ENCODE measurements at places on chromosomes 5 and 9. TPM values are rescaled to one million over a fixed set of nuclear protein-coding genes. Genes with fewer than 3 reads are reported as not detected.
A peak's percentile ranks its signal among the peaks of the same experiment; 100 is the strongest.

GRCh38 chr5:139204196-139204595 is 6.0 kb upstream of the SIL1 start:
- no peak for DNase-seq
- H3K27me3 ChIP-seq, result no peaks in the 10 kb centered on the region
- no peak overlapping the region for H3K4me3 ChIP-seq
- H3K27ac ChIP-seq, result no peak overlapping the region

GRCh38 chr9:116154334-116154975 is 864 bp downstream of the PAPPA start:
- peaks cover 14% of the 10 kb centered on the region for H3K4me1 ChIP-seq
- peak; percentile 24 for DNase-seq
- H3K36me3 ChIP-seq, result no peaks in the 10 kb centered on the region
- peak overlapping the region; percentile 28 for H3K27ac ChIP-seq
- H3K27me3 ChIP-seq, result no peaks in the 10 kb centered on the region

DNA sequence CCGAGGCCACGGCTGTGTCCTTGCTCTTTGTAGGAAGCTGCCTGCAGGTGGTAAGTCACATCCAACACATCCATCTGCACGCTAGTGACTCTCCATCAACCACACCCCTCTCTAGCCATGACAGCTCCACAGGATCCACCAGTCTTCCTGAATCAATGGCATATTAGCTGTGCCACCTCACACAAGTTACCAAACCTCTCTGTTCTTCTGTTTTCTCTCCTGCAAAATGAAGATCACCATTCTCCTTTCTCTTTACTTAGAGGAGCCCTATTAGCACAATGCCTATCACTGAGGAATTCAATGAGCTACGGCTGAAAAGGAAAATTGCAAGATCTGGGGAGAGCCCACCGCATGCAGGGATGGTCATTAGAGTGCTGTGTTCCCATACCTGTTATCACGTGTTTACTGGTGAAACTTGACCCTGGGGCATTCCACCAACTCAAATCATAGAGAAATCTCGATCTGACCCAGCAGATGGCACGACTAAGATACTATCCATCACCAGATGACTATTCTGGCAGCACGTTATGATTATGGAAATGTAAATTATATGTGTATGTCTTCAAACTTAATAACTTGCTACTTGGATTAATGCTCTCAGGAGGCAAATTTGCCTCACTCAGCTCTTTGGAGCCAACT is 20.9 kb downstream of the WHRN start:
- H3K27ac ChIP-seq, result no peak overlapping the region
- H3K36me3 ChIP-seq, result no peaks in the 10 kb centered on the region
- H3K4me1 ChIP-seq, result no peaks in the 10 kb centered on the region
- H3K4me3 ChIP-seq, result no peak overlapping the region
- no peaks in the 10 kb centered on the region for H3K27me3 ChIP-seq

- DNase-seq, result peak; percentile 87
- H3K4me3 ChIP-seq, result no peak overlapping the region
- no peaks in the 10 kb centered on the region for H3K36me3 ChIP-seq
- H3K4me1 ChIP-seq, result peaks cover 22% of the 10 kb centered on the region
Observed at GRCh38 chr9:18393340-18394130, 80.4 kb upstream of the ADAMTSL1 start.

GRCh38 chr9:93674580-93675335 is 98.4 kb downstream of the PHF2 start:
- no peaks in the 10 kb centered on the region for H3K27me3 ChIP-seq
- H3K4me1 ChIP-seq, result no peaks in the 10 kb centered on the region
- DNase-seq, result no peak

GRCh38 chr5:155699385-155699784 is 627.6 kb upstream of the SGCD start:
- DNase-seq, result no peak
- H3K4me3 ChIP-seq, result no peak overlapping the region
- no peaks in the 10 kb centered on the region for H3K4me1 ChIP-seq

GRCh38 chr9:127926906-127927200 is 3.7 kb downstream of the PIP5KL1 start:
- H3K4me3 ChIP-seq, result no peak overlapping the region
- H3K27ac ChIP-seq, result no peak overlapping the region
- DNase-seq, result no peak

DNA sequence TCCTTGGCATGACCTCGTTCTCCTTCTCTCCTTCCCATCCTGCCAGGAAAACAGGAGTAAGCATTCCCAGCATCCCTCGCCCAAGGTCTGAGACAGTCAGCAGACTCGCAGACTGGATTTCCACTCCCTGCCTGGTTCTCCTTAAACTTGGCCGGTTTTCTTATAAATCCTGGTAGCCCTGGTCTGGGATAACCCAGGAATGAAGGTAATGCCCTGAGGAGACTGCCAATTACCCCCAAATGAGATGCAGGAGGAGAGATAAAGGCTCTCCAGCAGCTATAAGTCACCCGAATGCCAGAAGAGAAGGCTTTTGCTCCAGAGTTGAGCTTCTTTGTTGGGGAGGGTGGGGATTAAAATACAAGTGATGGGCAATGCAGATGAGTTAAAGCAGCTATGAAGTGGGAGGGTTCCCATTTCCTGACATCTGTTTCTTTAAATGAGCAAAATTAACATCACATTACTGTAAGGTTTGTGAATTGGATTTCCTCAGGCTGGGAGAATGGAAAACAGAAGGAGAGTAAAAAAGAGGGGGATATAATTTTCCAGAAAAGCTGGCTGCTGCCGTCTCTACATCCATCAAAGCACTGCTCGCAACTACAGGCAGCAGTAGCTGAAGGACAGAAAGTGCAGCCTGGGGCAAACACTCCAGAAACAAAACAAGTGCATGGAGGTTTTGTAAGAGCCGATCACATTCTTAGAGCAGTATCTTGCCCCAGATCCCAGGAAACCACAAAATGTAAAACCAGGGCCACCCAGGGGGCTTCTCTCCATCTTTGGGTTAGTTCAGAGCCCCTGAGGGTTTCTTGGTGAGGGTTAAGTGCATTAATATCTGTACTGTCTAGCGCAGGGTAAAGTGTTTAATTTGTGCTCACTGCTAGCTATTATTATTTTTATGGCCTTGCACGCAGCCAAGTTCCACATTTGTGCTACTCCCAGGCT is 177.6 kb upstream of the PANK3 start:
- H3K27ac ChIP-seq, result no peak overlapping the region
- H3K27me3 ChIP-seq, result no peaks in the 10 kb centered on the region
- peaks cover 14% of the 10 kb centered on the region for H3K36me3 ChIP-seq
- H3K4me1 ChIP-seq, result no peaks in the 10 kb centered on the region
- H3K4me3 ChIP-seq, result no peak overlapping the region

DNA sequence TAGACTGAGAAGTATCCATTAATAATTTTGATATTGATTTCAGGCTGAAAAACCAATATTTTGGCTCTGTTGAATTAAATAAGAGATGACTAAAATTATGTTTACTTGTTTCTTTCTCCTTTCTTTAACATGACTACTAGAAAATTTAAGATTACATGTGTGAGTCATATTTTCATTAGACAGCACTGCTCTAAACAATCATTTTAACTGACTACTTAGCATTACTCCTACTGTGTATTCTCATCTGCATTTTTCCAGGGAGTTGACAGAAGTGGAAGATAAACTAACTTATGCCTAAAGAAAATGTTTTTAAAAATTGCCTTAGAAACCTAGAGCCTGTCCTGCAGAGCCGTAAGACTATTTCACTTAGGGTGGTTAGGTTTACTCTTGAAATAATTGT is 29.1 kb downstream of the TNC start:
- DNase-seq, result no peak
- no peak overlapping the region for H3K27ac ChIP-seq
- H3K36me3 ChIP-seq, result no peaks in the 10 kb centered on the region
- H3K4me1 ChIP-seq, result no peaks in the 10 kb centered on the region

DNA sequence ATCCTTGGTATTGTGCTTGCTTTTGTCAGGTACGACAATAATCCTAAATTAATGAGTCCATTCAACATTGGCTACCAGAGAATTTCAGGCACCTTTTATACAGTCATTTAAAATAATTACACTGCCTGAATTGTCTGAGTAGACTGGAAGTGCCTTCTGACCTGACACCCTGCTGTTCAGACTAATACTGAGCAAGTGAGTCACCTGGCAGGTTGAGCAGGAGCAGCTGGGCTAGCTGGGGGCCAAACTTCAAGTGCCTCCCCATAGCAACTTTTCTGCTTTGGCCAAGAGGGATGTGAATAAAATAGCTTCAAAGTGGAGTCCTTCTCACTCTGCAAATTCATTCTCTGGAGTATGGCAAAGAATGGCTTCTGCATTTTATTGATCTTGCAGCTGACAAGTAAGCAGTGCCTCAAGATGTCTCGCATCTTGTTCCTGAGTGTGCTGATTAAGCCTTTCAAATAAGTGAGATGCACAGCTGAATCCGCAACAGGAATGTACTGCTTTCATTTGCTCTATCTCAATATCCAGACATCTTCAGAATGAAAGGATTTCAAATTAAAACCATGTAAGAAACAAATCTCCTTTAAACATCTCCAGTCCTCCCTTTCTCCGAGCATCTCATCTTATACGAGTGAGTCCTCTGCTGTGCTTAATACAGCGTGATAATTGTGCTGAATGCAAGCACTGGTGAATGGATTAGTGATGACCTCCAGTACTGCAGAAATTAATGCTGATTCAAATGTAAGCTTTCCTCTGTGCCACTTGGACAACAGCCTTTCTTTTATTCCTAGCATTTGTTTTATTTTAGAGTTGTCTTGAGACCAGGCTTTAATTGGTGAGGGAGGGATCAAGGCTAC is 271.2 kb downstream of the EDIL3 start:
- no peak overlapping the region for H3K27ac ChIP-seq
- no peaks in the 10 kb centered on the region for H3K27me3 ChIP-seq
- DNase-seq, result no peak
- no peaks in the 10 kb centered on the region for H3K36me3 ChIP-seq

- no peak overlapping the region for H3K4me3 ChIP-seq
- no peaks in the 10 kb centered on the region for H3K36me3 ChIP-seq
- no peak overlapping the region for H3K27ac ChIP-seq
- H3K4me1 ChIP-seq, result no peaks in the 10 kb centered on the region
- no peaks in the 10 kb centered on the region for H3K27me3 ChIP-seq
Observed at GRCh38 chr5:61796773-61797172, 464.7 kb downstream of the ZSWIM6 start.

GRCh38 chr9:10678010-10678409 is 65.2 kb upstream of the PTPRD start:
- no peak overlapping the region for H3K4me3 ChIP-seq
- no peaks in the 10 kb centered on the region for H3K4me1 ChIP-seq
- no peaks in the 10 kb centered on the region for H3K27me3 ChIP-seq
- no peak overlapping the region for H3K27ac ChIP-seq
- no peak for DNase-seq

GRCh38 chr5:159402311-159402710 is 72.0 kb upstream of the IL12B start:
- H3K4me1 ChIP-seq, result no peaks in the 10 kb centered on the region
- DNase-seq, result peak; percentile 9
- H3K36me3 ChIP-seq, result no peaks in the 10 kb centered on the region
- H3K4me3 ChIP-seq, result no peak overlapping the region
- no peaks in the 10 kb centered on the region for H3K27me3 ChIP-seq
- H3K27ac ChIP-seq, result no peak overlapping the region

DNA sequence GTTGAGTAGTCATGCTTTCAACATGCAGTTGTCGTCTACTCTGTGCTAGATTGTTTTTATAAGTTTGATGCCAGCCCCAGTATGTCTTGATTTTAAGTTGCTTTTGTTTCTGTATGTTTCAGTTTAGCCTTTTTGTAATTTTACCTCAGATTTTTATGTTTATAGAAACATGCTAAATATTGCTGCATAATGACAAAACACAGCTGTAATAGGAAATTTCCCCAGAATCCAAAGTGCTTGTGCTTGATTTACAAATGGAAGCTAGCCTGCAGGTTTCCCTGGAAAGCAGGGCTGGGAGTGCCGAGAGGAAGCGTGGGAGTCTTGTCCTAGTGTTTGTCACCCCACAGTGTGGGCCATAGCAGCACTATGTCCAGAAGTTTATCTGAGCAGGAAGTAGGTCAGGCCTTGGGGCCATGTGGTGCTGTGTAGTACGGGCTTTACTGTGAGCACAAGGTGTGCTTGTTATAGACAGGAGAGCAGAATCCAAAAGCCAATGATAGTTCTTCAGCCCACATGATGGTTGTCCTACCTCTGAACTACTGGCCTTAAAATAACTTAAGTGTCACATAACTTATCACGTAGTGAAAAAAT is 100.0 kb upstream of the NREP start:
- H3K27ac ChIP-seq, result no peak overlapping the region
- no peak for DNase-seq
- no peak overlapping the region for H3K4me3 ChIP-seq
- H3K4me1 ChIP-seq, result no peaks in the 10 kb centered on the region

DNA sequence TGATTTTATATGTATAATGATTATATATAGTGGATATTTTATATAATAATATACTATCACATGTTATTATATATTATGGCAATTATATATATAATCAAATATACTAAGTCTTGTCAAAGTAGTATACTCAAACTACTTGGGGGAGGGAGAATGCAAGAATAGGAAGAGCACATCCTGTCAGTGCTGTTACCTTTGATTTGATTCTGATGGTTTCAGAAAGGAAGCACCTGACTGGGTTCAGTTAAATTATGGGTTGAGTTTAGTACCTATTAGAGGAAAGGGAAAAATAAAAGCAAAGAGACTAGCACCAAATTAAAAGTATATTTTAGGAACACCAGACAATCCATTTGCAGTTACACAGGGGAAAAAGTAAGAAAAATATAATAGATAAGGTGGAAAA is 107.6 kb downstream of the GRIA1 start:
- DNase-seq, result no peak
- H3K4me3 ChIP-seq, result no peak overlapping the region
- no peaks in the 10 kb centered on the region for H3K36me3 ChIP-seq
- no peaks in the 10 kb centered on the region for H3K27me3 ChIP-seq

DNA sequence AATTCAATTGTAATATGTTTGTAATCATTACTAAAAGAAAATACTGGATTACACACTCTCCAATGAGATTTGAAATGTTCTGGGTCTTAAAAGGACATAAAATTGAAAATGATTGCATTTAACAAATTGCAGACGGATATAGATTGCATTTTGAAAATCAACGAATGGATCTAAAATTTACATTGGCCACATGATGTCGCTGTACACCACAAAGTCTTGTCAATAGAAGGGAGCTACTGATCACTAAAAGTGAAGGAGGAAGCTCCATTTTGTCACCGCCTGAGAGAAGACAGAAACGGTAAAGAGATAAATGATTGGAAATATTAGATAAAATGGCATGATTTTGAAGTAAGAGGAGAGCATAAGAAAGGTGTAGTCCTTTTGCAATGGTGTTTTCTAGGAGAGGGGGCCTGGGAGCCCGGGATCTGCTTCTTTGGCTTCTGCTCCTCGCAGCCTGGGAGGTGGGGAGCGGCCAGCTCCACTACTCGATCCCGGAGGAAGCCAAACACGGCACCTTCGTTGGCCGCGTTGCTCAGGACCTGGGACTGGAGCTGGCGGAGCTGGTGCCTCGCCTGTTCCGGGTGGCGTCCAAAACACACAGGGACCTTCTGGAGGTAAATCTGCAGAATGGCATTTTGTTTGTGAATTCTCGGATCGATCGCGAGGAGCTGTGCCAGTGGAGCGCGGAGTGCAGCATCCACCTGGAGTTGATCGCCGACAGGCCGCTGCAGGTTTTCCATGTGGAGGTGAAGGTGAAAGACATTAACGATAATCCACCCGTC is at the start of gene PCDHA1:
TSS of gene PCDHA1 (plus strand) at position 236 of the 782 bp plus-strand sequence.
- no peaks in the 10 kb centered on the region for H3K27me3 ChIP-seq
- no peaks in the 10 kb centered on the region for H3K36me3 ChIP-seq
- H3K4me1 ChIP-seq, result no peaks in the 10 kb centered on the region
- H3K4me3 ChIP-seq, result no peak within 1 kb of the TSS

The DNM1 gene
- total RNA-seq, result 5.1 TPM

The SNAPC4 gene
- total RNA-seq, result 7.6 TPM

The LIX1 gene
- 0.89 TPM for total RNA-seq

The OR1Q1 gene
- not detected for total RNA-seq

The ARSI gene
- total RNA-seq, result not detected

The ANKRD31 gene
- 0.81 TPM for total RNA-seq

The PTGS1 gene
- total RNA-seq, result 2.3 TPM

The GALNT12 gene
- total RNA-seq, result 58.6 TPM

The LEAP2 gene
- total RNA-seq, result 3.6 TPM

The BTNL9 gene
- 43.5 TPM for total RNA-seq
